Activated CD8-positive, alpha-beta memory T cell treated with anti-CD3 and anti-CD28 coated beads, Interleukin-2, amount 10 ng/mL, durations not matched to agents 7 days and 5 days (primary cell): ENCODE measurements at places on chromosomes 7 and 10. TPM values are rescaled to one million over a fixed set of nuclear protein-coding genes. Genes with fewer than 3 reads are reported as not detected.

- DNase-seq: no peak
Measured at GRCh38 chr7:610531-611280, 91.1 kb upstream of the PDGFA start.

GRCh38 chr7:31917256-31917655 is 153.0 kb downstream of the PDE1C start:
- no peak for DNase-seq

- no peak for DNase-seq
Measured at GRCh38 chr7:167090-167855, 25.1 kb upstream of the FAM20C start.

DNA sequence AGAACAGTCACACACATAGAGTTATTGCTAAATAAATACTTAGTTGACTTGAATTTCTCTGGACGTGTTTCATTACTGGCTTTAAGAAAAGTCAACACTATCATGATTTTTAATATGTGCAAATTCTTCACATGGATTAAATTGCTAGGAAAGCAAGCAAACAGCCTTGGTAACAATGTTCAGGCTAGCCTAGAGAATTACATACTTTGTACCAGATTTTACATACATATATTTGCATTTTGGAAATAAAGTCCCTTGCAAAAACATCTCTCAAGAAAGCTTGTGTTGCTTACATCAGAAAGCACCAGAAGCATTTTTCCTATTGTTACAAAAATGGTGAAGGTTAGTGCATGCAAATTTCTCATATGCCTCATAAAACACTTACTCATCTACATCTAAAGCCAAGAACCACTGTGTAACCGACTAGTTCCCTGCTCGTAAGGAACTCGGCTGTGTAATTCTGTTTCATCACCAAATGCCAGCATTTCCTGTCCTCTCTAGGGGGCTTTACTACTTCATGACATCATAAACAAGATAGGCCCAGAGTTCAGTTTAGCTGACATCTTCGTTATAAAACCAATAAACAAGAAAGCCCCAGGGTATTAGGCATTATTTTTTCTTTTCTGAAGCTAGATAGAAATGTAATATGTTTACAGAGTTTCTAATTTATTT is 87.8 kb downstream of the CFAP58 start:
- no peak for DNase-seq

- no peak for DNase-seq
Measured at GRCh38 chr7:126662856-126663255, 589.9 kb downstream of the GRM8 start.

- peak; percentile 26 for DNase-seq
Measured at GRCh38 chr7:51021906-51022570, 239.3 kb upstream of the GRB10 start.

GRCh38 chr10:63671317-63671937 is 150.2 kb downstream of the REEP3 start:
- no peak for DNase-seq

DNA sequence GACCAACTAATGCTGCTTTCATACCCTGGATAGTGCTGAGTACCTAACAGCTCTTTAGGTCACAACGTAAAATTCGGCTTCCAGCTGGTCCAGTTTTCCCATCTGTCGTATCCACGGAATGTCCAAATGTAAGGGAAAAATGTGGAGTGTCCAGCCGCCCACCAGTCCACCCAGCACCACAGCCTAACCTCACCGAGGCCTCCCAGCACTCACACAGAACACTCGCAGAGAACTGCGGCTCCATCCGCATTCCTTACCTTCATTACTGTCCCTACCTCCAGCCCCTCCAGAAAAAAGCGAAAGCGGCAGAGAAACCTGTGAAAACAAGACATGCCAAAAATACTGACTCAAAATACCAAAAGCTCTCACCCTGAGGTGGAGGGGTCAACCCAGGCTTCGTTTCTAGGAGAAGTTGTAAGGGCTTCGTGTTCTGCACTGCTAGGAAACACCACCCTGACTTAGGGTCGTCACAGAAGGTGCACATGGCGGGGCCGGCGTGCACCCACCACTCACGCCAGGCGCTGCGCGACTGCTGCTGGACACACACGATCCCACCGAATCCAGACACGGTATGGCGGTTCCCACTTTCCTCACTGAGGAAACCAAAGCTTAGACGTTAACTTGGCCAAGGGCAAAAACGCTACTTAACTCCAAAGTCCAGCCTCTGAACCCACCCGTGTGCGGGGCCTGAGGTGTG is 73.9 kb downstream of the AMZ1 start:
- no peak for DNase-seq

DNA sequence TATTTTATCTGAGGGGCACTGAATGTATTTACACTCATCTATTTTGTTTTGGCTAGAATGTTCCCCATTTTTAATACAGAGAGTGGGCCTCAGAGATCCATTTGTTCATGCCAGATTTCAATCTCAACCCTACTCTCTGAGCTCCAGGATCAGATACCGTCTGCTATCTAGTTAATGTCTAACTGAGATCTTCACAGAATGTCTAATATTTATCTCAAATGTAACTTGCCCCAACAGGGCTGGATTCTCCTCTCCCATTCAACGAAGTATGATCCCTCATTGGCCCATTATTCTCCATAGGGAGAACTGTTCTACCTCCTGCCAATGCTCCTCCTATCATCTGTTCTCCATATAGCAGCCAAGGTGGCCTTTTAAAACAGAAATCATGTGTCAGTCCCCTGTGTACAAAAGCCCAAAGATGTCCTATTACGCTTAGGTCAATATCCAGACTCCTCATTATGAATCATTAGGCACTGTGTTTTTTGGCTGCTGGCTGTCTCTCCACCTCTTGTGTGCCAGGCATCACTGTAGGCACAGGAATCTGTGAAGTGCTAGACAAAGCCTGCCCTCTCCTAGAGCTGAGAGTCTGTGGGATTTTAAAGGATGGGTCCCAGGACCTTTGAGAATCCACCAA is 169.3 kb upstream of the AGK start:
- no peak for DNase-seq

Gene AKR1C8
- not detected for total RNA-seq

Gene LDB3
- 0.23 TPM for total RNA-seq

Gene GIMAP6
- 54.6 TPM for total RNA-seq

Gene DIP2C
- total RNA-seq: 0.26 TPM
